ENCODE measurements at places on chromosomes 13 and 19.
A peak's percentile ranks its signal among the peaks of the same experiment; 100 is the strongest.

GRCh38 chr19:52945652-52946321 is 16.9 kb downstream of the ZNF816 start:
- DNase-seq = no peak

DNA sequence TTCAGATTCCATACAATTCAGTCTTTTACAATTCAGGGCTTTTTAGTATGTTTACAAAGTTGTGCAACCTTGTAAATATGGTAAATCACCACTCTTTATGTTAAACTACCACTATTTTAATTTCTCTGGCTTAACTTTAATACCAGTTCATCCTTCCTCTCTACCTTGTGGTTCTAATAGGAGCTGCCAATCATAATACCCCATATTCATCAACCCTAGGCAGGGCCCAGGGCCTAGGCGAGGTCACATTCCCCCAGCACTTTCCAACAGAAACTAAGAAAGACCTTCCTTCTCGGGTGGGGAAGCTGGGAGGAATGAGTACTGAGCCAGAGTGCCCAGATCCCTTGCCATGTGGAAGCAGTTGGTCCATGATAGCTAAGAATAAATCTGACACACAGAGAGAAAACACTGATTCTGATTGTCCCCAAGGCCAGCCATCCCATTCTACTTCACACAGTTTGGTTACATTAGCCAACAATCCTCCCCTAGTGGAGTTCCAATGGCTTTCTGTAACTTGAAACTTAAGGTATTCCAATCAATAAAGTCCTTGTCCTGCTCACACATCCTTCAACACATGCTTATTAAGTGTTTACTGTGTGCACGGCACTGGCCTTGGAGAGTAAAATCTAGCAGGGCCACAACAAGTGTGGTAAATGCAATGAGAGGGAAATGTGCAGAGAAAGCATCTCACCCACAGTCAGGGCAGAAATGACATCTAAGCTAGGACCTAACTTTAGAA is 76.8 kb downstream of the NUFIP1 start:
- DNase-seq = no peak

GRCh38 chr13:55869648-55870047 is 1271.1 kb upstream of the PRR20A start:
- DNase-seq = no peak

DNA sequence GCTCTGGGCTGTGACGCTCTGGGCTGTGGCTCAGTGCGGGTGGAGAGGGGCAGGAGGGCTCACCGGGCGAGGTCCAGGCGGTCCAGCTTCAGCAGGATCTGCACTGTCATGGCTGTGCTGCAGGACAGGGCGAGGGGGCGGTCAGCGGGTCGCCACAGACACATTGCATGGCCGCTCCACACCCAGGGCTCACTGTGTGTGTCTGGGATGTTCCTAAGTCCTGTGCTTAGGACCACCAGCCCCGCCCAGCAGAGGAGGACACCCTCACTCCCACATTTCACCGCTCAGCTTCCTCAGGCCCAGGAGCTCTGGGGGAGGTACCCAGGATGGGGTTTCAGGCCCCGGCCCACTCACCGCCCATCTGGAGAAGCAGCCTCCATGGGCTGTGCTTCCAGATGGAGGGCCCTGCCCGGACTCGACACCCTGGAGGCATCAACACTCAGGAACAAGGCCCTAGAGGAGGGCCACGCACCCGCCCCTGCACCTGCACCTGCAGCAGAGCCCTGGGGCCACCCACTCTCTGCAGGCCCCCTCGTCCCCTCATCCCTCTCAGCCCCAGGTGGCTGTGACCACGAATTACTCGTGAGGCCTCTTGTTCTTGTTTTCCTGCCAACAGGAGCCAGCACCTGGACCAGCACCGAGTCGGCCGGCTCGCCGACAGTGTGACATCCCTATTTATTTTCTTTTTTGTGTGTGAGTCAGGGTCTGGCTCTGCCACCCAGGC is 9.7 kb upstream of the CERS1 start:
- no peak for DNase-seq

GRCh38 chr19:28483197-28483596 is 729.8 kb downstream of the UQCRFS1 start:
- no peak for DNase-seq

GRCh38 chr19:21900401-21900800 is 64.4 kb upstream of the ZNF43 start:
- DNase-seq = no peak

DNA sequence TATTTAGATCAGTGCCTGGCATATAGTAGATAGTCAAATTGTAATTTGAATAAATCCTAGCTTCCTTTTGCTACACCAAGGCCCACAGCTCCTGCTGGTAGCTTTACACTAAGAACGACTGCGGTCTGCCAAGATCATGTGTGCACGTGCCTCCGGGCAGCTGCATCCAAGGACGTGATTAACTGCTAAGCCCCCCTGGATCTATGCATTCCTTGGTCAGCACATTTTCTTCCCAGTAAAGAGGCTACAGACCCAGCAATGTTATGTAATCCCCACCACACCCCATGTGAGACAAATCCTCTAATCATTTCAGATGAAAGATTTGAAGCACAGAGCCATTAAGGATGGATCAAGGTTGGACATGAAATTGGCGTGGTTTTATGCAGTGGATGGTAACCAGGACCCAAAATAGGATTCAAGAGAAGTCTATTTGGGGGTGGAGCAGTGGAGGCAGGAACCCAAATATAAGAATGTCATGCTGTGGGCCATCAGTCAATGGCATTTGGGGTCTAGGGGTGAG is 65.2 kb upstream of the PEG3 start:
- no peak for DNase-seq

- DNase-seq = no peak
These were observed 2.0 kb upstream of the MEGF8 start for GRCh38 chr19:42323473-42323851.

DNA sequence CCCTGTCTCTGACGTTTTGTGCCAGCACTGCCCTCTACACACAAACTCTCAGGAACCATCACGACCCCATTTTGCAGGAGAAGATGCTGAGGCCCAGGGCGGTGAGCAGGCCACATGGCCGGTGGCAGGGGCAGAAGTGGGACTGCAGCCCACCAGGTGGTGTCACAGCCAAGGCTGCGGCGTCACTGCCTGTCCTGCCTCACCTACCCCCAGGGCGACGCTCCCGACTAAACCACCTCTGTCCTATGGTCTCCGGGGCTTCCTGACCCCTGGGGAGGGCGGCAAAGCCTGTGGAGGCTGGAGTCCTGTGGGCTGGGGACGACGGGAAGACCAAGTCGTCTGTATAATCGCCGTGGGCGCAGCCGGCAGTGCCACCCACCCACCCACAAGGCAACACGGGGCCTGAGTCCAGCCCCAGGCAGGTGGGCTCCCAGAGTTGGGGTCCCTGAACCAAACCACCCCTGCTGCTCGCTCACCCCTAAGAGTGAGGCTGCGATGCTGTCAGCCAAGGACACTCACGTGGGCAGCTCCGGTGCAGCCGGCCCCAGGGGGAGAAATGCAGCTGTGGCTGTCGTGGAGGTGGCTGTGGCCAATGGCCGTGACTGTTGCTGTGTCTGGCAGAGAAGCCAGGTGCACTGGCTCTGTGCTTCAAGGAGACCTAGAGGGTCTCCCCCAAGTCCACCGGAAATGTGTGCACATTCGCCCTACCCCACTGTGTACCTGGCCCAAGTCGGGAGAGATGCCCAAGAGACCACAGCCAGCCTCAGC is 29.7 kb downstream of the RASA3 start:
- DNase-seq = no peak

GRCh38 chr19:21626924-21627697 is 121.7 kb downstream of the ZNF429 start:
- DNase-seq = no peak

- DNase-seq = no peak
These were observed 81.2 kb upstream of the ABCC4 start for GRCh38 chr13:95382411-95382810.

DNA sequence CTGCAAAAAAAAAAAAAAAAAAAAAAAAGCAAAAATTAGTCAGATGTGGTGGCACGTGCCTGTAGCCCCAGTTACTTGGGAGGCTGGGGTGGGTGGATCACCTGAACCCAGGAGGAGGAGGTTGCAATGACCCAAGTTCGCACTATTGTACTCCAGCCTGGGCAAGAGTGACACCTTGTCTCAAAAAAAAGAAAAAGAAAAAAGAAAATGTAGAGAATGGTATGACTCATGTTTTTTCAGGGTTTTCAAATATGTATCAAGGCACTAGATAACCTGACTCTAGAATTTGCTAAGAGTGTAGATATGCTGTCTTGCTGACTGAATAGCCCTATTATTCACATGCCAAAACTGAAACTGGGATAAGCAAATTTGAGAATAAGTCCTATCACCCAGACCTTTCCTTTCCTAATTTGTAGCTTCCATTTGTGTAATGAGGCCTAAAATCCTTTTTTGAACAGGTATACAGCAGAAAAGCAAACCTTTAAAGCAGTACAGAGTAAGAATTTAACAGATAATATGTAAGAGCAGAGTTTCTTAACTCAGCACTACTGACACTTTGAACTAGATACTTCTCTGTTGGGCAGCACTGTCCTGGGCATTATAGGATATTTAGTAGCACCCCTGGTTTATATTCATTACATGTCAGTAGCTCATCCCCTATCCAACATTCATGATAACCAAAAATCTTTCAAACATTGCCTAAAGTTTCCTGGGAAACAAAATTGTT is 108.6 kb downstream of the ELF1 start:
- DNase-seq = peak; percentile 7

DNA sequence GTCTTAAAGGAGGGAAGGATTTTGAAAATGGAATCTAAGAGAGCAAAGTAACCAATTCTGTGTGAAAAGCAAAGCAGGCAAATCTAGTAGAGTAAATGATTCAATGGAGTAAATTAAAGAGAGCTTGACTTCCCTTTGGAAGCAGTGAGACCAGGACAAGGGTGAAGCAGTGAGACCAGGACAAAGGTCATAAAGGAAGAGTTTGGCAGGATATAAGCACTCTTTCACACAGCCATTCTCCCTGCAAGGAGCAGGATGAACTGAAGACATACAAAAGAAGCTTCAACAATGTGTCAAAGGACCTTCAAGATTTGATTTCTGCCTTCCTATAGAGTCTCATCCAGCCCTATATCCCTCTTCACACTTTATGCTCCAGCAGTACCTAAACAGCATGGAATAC is 123.8 kb downstream of the ENOX1 start:
- no peak for DNase-seq

- no peak for DNase-seq
These were observed 31.4 kb downstream of the NFIX start for GRCh38 chr19:13026462-13027370.

DNA sequence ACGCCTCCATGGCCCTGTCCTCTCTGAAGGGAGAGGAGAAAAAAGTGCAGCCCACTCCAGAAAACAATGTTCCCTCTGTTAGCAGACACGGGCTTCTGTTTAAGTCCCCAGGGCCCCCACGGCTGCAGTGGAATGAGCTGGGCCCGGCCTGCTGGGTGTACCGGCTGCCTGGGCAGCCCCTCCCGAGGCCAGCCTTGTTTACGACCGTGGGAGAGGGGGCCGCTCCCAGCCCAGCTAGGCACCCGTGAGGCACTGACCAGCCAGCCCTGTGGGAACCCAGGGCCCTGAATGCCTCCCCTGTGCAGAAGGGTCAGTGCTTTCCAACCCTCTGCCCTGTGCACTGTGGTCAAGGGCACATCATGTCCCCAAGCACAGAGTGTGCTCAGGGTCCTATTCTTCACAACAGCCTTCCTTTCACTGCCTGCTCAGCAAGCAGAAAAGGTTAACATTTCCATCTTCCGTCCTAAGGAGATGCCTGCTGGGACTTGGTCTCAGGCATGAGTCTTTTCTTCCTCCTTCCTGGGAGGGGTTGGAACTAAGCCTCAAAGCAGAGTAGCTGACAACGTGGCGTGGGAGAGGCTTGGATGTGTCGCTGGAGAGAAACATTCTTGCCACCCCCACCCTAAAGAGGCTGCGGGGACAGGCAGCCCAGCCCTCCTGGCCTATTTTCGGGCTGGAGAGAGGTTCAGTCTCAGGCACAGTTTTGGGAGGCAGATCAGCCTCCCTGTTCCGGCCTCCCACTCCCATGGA is 90.1 kb downstream of the RGCC start:
- DNase-seq = peak; percentile 71

DNA sequence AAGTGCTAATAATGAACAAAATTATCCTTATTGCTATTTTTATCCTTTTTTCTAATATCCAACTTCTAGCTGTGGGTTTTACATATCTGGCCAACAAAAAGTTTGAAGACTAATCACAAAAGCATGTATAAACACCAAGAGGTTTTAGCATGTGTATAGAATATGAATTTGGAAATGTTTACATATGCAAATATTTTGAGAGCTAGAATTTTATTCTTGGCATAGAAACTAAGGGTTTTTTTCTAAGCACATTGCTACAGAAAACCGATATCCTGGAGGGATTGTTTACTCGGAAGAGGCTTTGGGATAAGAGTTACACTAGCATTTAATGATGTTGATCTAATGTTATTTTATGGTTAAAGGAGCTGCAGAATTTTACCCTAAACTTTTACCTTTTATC is 392.1 kb downstream of the EFNB2 start:
- DNase-seq = peak; percentile 7

DNA sequence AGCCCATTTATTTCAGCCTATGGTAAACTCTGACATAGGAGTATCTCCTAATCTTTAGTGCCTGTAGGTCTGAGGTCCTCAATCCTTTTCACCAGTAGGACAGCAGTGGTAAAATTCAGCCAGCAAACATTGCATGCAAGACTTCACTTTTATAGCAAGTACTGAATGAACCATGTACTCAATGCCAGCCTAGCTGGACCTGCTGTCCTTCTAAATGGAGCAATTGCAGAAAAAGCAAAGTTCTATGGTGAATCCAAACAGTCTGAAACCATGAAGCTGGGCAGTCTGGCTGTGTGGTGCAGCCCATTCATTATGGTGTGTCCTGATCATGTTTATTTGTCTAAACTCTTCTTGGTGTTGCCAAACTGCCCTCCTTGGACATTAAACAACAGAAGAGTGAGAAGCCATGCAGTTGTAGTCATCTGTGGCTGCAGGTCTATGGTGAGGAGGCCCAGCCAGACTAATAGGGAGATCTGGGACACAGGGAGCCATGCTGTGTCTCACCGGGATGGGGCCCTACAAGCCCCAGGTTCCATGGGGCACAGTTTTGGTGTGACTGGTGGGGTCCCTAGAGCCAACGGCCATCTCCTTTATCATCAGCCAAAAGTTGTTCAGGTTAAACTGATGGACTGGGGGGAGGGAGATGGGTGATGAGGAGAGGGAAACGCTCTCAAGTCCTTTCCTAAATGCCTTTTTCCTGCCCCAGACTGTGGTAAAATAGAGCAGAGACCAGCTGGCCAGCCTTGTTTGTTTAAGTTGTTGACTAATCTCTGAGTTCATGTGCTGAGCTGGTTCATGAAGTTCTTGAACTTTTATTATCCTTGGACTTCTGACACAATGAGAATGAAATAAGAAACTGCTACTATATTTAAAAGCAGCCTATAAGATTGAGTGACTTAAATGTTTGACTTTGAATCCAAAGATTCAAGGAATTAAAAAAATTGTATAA is 20.6 kb upstream of the TNFSF11 start:
- DNase-seq = no peak

GRCh38 chr19:33347300-33347699 is 26.2 kb upstream of the CEBPG start:
- DNase-seq = no peak

DNA sequence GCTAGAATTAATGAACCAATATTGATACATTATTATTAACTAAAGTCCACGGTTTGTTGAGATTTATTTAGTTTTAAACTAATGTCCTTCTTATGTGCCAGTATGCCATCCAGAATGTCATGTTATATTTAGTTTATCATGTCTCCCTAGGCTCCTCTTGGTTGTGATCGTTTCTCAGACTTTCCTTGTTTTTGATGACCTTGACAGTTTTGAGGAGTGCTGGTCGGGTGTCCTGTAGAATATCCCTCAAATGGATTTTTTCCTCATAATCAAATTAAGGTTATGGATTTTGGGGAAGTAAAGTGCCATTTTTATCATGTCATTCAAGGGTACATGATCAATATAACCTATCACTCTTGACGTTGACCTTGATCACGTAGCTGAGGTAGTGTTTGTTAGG is 6.1 kb upstream of the ZNF45 start:
- no peak for DNase-seq

Data from AG08395 (cell line).